ENCODE measurements at places on chromosomes 7 and 10.

GRCh38 chr7:88355011-88355410, 48.3 kb upstream of the STEAP4 start:
- no peak for DNase-seq

DNA sequence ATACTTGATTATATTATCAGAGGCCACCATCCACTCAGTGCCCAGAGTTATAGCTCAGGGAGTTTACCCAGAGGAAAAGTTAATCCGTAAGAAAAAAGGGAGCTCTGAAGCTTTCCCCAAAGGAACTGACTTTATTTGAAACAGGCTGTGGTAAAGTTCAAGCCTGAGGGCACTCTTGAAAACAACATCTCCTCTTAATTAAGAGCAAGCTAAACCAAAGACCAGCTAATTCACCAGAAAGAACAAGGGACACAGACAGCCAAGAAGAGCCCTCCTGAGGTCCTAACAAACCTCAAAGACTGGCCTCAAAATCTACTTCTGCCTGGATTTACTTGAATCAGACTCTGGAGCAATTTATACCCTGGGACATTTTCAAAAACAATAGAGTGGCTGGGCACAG, 159.6 kb upstream of the CHST15 start:
- DNase-seq: no peak

- DNase-seq: no peak
Observed at GRCh38 chr10:12876266-12876665, 125.2 kb downstream of the CCDC3 start.

GRCh38 chr10:123146013-123146893, 1.7 kb upstream of the HMX2 start:
- DNase-seq: no peak

GRCh38 chr7:25456467-25457171, 228.3 kb upstream of the NPVF start:
- DNase-seq: no peak

DNA sequence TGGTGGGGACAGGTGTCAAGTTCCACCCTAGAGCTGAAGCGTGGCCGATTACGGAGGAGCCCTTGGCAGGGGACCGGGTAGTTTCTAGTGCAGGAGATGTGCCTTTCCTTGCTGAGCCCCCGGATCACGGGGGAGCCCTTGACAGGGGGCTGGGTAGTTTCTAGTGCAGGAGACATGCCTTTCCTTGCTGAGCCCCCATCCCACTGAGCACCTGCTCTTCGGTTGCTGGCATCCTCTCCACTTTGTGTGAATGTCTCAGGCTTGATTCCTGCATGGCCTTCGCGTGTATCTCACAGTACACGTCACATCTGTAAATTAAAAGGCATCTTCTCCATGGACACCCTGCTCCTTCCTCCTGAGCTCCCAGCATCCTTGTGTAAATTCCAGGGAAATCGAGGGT, 263.5 kb downstream of the ADARB2 start:
- no peak for DNase-seq

DNA sequence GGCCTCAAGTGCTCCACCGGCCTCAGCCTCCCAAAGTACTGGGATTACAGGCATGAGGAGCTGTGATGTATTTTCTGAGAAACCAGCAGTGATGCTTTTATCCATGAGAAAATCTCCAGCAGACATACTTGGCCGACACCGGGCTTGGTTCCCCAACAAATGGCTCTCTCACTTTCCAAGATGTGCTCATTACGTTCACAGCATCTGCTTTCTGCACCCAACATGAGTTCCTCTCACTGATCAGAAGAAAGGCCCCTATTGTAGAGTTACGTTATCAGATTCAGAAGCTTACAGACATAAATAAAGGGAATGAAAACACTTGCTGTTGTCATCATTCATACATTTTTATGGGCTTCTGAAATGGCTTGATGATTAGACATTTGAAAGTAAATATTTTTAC, 95.0 kb downstream of the CALD1 start:
- no peak for DNase-seq

GRCh38 chr7:138625084-138625848, 75.9 kb downstream of the SVOPL start:
- DNase-seq: no peak

DNA sequence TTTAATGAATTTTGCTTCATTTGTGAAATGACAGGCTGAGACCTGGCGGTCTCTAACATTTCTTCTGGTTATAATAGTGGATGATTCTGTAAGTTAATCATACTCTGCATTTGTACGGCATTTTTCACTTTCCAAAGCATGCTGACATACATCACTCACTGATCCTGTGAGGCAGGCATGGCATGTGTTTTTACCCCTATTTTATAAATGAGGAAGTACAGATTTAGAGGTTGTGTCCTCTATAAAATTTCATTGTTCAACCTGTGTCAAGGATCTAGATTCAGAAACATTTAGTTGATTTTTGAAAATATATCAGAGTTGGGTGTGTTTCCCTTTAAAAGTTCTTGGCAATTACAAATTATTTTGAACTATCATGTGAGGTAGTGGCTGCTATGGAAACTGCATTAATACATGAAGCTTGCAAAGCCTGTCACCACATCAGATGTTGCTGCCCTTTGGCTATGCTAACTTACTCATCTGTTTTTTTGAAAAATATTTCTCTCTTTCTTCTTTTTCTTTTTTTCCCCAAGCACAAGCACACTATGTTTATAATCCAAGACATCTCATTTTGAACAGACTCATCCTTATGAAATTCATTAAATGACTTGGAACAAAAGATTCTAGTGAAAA, 172.7 kb downstream of the GNAI1 start:
- no peak for DNase-seq

DNA sequence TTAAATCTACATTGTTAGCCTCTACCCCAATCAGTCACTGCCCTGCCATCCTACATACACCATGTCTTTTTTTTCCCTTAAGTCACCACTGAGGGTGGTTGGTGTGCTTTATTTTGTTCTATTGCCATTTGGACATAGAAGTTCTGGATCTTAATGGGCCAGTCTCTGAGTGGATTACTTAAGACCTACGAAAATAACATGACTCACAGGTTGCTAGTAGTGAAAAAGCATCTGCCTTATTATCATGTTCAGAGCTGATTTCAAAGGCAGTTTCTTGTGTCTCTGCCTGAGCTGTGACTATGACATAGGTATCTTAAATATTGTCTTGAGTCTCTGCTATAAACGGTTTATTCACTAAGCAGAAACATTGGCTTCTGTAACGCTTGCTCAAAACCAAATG, 410.8 kb downstream of the MDFIC start:
- no peak for DNase-seq

DNA sequence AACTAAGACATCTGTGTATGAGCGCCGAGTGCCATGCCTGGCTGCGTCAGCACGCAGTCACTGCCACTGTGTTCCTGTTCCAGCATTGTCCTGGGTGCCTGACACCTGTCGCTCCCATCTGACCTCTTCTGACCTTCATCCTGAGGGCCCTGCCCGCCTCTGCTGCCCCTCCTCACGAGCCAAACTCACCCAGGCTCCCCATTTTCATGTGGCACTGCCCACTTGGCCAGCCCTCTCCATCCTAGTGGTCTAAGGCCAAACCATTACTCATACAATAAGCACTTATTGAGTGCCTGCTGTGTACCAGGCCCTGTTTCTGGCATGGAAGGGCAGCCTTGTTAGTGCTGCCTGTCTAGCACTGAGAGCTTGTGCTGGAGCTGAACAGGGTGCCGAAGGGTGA, 77.2 kb upstream of the PCBD1 start:
- no peak for DNase-seq

GRCh38 chr7:31939076-31939475, 131.1 kb downstream of the PDE1C start:
- DNase-seq: no peak

DNA sequence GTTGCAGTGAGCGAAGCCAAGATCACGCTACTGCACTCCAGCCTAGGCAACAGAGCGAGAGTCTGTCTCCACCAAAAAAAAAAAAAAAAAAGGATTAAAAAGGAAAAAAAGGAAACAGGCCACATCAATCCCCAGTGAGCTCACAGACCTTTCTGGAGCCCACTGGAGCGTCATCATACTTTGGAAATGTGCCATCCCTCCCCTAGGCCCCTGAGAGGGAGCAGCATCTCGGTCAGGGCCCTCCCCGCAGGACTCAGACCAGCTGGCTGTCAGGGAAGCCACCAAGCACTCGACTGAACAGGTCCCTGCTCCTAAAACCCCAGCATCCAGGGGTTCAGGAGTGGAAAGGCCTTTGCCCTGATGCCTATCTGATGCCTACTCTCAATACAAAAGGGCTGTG, 97.9 kb upstream of the SH2B2 start:
- no peak for DNase-seq

- no peak for DNase-seq
Observed at GRCh38 chr10:74145133-74145532, 5.5 kb downstream of the AP3M1 start.

DNA sequence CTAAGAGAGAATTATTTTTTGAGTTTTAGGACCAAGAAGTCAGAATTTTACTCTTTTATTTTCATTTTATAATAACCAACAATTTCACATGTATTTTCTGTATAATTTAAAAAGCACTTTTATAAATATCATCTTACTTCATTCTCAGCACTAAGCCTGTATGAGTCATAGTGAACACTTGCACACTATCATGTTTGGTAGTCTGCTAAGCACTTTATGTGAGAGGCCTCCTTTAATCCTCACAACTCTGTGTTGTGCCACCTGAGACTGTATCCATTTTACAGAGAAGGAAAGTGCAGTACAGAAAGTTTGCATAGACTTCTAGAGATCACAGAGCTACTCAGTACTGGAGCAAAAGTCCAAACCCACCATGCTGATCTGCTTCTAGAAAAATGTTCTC, 939.6 kb downstream of the NRG3 start:
- DNase-seq: no peak

DNA sequence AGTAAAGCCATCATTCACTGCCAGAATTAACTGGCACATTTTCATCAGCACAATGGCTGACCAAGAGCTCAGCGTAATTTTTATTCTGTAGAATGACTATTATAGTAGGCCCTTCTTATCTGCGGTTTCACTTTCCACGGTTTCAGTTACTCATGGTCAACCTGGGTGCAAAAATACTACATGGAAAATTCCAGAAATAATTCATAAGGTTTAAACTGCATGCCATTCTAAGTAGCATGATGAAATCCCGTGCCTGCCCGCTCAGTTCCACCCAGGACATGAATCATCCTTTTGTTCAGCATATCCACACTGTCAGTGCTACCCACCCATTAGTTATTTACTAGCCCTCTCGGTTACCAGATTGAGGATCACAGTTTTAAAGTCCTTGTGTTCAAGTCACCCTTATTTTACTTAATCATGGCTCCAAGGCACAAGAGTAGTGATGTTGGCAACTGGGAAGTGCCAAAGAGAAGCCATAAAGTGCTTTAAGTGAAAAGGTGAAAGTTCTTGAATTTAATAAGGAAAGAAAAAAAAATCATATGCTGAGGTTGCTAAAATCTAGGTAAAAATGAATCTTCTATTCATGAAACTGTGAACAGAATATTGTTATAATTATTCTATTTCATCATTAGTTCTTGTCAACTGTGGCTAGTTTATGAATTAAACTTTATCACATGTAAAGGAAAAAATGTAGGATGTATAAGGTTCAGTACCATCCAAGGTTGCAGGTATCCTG, 204.9 kb downstream of the DOCK4 start:
- DNase-seq: no peak

DNA sequence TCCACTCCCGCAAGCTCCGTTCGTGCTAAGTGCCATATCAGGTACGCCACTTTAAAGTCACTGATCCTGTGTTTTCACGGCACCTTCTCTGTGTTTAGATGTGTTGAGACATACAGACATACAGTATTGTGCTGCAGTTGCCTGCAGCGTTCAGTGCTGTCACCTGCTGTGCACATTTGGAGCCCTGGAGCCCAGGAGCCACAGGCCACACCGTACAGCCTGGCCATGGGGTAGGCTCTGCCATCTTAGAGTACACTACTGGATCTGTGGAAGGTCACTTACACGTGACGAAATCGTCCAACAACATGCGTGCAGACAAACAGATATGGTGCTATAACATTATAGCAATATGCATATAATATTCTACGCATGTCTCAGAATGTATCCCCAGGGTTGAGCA, 111.3 kb downstream of the ELFN1 start:
- no peak for DNase-seq

DNA sequence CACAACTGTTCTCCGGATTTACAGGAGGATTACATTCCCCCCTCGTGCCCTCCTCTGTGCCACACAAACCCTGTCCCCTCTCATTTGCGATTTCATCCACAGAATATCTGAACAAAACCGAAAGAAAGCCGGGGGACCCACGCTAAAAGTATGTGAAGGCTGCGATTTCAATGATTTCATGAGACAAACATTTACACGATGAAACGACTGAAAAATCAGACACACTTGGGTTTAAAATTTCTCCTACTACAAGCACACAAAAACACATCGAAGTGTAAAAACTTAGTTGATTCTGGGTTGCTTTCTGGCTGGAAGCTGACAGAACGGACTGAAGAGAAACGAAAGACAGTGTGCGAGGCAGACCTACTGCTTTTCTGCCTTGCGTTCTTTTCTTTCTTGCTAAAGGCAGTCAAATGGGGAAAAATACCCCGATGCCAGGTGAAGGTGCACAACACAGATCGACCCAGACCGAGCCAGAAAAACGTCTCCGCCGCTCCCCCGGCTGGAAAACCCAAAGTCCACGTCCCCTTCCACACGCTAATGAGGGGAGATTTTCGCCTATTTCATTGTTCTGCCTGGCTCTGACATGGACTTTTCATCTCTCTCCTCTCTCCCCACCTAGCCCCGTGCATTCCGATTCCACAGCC, 1.2 kb downstream of the HIPK2 start:
- DNase-seq: no peak

GRCh38 chr7:139924461-139924860, 95.4 kb downstream of the TBXAS1 start:
- DNase-seq: no peak

GRCh38 chr10:87696922-87697745, 37.5 kb downstream of the PAPSS2 start:
- no peak for DNase-seq

GRCh38 chr7:138891446-138891810, 89.8 kb downstream of the KIAA1549 start:
- DNase-seq: no peak

- no peak for DNase-seq
Observed at GRCh38 chr7:39733881-39734632, 110.7 kb downstream of the RALA start.

GRCh38 chr7:108454674-108455550, 1.3 kb downstream of the NRCAM start:
- DNase-seq: no peak

GRCh38 chr10:113988535-113988934, 55.1 kb upstream of the ADRB1 start:
- DNase-seq: no peak

GRCh38 chr7:104772405-104773345, 241.3 kb upstream of the KMT2E start:
- no peak for DNase-seq

DNA sequence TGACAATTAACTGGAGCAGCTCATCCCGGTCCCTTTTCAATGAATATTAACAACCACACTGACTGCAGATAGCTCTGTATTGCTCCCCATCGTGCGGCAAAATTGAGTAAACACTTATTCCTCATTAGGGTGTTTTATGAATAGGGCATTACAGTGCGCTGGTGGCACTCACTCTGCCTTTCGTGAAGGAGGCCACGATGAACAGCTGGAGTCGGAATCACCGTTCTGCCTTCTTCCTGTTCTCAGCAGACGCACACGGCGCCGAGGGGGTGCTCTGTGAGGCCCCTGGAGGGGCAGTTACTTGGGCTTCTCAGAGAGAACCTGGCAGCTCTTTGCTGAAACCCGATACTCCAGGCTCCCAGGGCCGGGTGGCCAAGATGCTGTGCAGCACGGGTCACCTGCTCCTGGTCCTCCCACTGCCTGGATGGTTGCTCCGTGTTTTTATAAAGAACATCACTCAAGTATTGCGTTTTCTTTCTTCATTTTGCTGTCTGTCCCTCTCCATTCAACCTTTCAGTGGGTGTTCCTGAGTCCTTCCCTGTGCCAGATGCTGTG, 241.9 kb downstream of the GLRX3 start:
- DNase-seq: no peak

Data from effector memory CD4-positive, alpha-beta T cell (primary cell).